ENCODE measurements at places on chromosomes 13 and 19.

GRCh38 chr19:49428547-49429451 lies 3.6 kb downstream of the GFY start:
- no peak for DNase-seq

- peak; percentile 73 for DNase-seq
These were observed 40.3 kb downstream of the ZNF787 start for GRCh38 chr19:56080669-56081401.

GRCh38 chr13:36857253-36857652 lies 38.2 kb downstream of the RFXAP start:
- DNase-seq = no peak

GRCh38 chr13:97028441-97029299 lies 34.4 kb upstream of the OXGR1 start:
- peak; percentile 57 for DNase-seq

GRCh38 chr19:58497634-58498170 lies 14.1 kb downstream of the SLC27A5 start:
- no peak for DNase-seq

DNA sequence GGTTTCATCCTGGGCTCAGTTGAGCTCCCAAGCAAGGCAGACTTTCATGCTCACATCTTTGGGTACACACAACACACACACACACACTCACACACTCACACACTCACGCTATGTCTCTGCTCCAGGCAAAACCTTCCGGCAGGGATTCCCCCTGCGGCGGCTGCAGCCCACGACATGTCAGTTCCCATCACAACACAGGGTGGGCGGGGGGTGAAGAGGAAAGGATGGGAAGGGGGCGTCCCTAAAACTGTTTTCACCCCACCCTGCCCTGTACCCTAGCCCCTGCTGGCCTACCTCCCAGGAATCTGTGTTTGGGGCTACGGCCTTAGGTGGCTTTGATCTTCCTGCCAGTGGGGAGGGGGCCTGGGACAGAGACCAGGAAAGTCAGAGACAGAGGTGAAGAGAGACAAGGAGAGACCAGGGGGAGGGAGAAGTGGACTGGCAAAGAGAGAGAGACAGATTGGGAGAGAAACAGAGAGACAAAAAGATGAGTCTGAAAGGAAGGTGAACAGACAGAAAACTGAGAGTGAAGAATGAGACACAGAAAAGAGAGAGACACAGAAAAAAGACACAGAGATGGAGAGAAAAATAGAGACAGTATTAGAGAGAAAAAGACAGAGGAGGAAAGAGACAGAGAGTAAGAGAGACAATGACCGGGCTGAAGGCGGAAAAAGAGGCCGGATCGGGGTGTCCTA lies 3.9 kb downstream of the LRFN1 start:
- DNase-seq = no peak

GRCh38 chr19:2974342-2975041 lies 2.9 kb upstream of the TLE6 start:
- no peak for DNase-seq

DNA sequence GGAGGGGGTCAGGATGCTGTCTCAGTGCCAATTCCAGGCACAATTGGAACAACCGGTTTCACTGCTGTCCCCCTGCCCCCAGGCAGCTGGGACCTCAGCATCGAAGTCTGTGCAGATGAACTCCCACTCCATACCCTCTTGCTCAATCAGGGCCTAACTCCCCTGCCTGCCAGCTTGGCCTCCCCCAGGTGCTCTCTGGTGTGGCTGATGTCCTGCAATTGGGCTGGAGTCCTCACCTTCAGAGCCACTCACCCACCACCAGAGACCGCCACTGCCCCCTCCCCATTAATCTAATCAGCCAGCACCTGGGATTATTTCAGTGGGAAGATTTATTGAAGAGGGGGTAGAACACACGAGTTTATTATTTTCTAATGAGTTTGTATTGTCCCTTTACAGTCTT lies 118.8 kb downstream of the MIPEP start:
- DNase-seq = no peak

GRCh38 chr13:28528848-28529247 lies 33.9 kb upstream of the FLT1 start:
- DNase-seq = peak; percentile 70

DNA sequence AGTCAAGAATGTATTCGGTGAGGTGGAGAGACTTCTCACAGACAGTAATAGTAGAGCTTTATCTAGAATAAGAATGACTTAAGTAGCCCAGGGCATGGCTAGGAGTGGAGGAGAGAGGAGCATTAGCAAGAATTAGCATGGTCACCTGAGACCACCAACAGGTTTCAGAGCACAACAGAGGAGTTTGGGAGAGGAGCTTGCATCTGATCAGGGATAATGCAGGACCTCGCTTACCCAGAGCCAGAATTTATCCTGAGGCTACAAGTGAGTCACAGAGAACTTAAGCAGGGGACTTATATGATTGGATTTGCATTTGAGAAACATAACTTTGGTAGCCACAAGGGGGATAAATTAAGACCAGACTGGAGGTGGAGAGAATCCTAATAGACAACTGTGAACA lies 102.1 kb upstream of the FNDC3A start:
- no peak for DNase-seq

DNA sequence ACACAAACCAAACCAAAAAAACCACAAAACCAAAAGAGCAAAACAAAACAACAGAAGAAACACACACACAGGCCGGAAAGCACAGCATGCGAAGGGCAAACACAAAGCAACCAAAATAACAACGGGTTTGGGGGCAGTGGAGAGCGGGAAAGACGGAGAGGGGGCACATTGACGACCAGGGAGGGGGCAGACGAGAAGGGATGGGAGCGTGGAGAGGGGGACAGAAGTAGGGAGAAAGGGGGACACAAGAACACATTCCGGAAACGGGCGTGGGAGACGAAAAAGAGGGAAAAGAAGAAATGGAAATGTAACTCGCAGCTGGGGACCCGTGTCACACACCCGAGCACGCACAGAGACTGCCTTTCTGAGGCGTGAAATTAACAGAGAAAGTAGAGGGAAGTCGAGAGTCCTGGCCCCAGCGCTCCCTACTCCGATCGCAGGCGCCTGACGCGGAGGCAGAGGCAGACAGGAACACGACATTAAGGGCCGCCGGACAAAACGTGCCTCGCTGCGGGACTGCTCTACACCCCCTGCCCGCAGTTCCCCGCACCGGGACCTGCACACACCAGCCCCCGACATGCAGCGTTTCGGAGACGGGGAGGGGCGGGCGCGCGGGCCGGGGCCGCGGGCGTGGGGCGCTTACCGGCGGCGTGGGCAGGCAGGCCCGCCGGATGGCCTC lies 652 bp downstream of the POU4F1 start:
- DNase-seq = peak; percentile 51

DNA sequence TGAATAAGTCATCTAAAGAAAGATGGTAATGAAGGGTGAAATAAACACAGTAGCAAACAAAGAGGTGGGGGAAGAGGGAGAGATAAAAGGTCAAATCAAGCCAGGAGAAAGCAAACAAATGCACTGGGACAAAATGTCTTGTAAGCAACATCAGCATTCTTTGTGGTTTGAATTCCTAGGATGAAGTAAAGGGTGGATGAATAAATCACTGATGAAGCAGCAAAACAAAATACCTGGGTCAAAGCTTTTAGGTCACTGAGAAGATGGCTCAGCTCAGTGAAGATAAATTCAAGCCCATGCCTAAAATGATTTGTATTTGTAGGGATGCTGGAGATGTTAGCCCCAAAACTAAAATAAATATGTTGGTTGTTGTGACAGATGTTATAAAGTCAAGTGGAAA lies 86.5 kb upstream of the FBXL3 start:
- no peak for DNase-seq

GRCh38 chr19:39512988-39513387 lies 2.0 kb upstream of the SELENOV start:
- no peak for DNase-seq

DNA sequence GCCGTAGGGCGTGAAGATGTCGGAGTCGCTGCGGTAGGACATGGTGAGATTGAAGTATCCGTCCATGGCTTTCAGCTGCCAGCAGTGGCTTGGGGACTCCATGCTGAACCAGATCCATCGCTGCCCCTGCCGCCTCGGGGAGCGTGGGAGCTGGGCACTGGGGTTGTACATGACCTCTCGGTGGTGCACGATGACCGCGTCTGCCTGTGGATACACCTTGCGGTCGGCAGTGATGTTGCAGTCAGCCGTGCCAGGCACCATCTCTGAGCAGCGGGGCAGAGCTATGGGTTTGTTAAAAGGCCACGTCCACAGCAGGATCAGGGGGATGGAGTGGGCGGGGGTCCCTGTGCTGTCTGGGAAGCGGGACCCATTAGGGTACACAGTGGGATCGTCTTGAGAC lies 7.4 kb downstream of the FUT6 start:
- DNase-seq = no peak

DNA sequence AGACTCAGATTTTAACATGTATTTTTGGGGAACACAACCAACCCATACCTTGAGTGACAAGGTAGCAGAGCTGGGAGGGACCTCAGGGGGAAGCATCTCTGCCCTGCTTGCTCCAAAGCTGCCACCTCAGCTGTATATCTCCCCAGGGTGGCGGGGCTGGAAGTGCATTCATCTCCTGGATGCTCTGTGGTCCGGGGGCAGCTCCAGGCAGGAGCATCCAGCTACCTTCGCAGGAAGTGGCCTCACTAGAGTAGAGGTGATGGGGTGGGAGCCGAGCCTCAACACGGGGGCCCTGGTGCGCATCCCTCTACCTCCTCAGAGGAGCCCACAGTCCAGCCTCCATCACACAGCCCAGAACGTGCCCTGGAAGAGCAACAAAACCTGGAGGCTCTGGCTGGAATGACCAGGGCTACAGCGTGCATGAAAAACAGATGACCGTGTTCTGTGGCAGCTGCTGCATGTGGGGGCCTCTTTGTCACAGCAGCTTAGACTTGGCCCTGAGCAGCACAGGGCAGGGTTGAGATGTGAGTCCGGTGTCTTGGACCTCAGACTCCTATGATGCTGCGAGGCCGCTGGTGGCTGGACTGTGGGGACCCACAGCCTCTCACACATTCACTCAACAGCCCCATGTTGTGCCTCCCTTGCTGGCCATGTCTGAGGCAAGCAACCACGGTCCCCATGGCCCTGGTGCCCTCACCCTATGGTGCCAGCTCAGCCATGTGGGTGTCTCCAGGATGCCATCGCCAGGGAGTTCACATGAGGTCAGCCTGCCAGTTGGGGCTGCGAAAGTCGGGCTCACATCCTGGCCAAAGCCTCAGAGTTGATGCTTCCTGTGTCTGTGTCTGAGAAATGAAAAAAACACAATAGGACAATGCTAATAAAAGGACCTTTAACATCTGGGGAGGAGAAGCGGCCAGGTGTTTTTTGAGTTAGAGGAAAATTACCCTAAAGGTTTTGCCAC lies 17.1 kb upstream of the GAS6 start:
- no peak for DNase-seq

DNA sequence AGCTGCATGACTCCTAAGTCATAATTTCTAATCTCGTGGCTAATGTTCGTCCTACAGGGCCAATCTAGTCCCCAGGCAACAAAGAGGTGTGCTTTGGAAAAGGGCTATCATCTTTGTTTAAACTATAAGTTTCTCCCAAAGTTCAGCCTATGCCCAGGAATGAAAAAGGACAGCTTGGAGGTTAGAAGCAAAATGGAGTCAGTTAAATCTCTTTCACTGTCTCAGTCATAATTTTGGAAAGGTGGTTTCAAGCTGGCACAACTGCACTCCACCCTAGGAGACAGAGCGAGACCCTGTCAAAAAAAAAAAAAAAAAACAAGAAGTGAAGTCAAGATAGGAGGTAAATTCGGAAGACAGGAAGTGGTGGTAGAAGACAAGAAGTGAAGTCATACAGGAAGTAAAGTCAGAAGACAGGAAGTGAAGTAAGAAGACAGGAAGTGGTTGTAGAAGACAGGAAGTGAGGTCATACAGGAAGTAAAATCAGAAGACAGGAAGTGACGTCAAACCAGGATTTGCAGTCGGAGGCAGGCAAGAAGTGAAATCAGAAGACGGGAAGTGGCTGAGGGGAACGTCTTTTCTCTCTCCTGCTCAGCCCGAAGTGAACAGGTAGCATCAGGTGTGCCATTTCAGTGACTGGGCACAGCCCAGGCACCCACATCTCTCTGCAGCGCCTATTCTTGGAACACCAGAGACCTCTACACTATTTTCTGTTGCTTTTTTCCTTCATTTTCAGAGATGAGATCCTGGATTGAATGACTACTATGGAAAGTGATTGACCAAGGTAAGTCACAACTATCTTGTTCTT lies 32.2 kb downstream of the GP6 start:
- peak; percentile 60 for DNase-seq

DNA sequence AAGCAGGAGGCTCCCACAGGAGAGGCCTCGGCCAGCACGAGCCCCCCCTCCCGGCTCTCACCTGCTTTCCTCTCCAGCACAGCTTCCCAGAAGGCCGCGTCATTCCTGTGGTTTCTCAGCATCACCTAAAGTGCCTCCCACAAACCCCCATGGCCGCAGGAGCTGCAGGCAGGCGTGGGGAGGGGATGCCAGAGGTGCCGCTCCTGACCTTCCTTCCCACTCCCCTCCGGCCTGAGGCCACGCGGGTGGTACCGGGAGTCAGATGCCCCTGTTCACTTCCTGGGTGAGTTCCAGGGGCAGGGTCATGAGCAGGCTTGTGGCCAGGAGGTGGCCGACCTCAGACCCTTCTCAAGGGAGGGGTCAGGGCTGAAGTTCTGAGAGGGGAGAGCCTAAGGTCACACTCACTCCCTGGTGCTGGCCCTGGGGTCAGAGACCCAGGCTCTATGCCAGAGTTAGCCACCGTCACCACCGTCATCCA lies 14.4 kb upstream of the NPAS1 start:
- DNase-seq = no peak

DNA sequence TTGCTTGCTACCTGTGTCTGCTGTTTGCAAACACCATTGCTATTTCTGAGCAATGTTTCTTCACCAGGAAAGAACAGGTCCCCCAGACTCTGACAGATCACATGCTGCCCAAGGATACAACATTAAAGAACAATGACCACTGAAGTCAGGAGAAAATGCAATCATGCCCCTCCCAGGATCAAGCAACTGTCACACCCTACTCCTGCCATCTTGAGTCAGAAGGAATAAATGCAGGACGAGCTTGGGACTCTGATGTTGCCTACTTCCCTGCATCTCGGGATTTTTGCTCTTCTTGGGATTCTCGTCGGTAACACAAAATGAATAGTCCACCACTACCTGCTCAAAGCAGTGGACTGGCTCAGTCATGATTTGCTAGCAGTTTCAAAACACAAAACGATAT lies 490.6 kb downstream of the COG6 start:
- no peak for DNase-seq

DNA sequence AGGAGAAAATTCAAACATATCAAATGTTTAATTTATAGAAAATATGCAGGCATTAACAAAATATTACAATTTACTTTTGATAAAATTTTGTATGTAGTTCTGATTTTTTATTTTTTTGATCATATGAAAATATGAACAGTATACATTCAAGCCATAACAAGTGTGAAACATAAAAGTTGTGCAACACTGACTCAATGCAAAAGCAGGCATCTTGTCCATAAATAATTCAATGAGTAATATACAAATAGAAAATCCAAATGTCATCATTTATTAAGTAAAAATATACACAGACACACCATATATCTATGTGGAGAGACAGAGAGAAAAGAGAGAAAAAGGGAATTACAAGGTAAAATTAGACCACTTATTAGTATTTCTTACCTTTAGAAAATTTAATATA lies 1183.9 kb downstream of the SLITRK1 start:
- no peak for DNase-seq

GRCh38 chr19:456547-457110 lies 4.2 kb downstream of the SHC2 start:
- DNase-seq = no peak

Data from DMS53 (cell line).